MV-4-11 (cell line): ENCODE measurements at places on chromosomes 16 and 17.

- no peak for DNase-seq
These were observed 28.3 kb upstream of the GOSR2 start for GRCh38 chr17:46894476-46895151.

- DNase-seq, result no peak
These were observed 35.8 kb downstream of the CPPED1 start for GRCh38 chr16:12767897-12768296.

- DNase-seq, result peak; percentile 91
These were observed 23.1 kb downstream of the CREBBP start for GRCh38 chr16:3857189-3858043.

- no peak for DNase-seq
These were observed 655 bp upstream of the GPR139 start for GRCh38 chr16:20074099-20074991.

DNA sequence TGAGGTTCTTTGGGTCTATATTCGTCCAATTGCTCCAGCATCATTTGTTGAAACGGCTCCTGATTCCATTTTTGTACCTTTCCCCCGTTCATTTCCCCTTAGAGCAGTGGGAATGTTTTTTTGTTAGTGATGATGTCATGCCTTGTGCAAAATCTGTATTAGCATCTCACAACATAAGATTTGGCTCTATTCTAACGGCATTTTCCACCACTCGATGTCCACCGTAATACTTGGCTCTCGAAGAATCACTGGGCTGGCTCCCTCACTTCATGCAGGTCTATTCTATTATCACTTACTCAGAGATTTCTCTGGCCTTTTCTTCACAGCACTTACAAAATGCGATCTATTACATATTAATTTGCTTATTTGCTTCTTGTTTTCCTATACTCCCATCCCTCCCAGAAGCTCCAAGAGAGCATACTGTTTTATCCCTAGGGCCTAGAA is 571 bp upstream of the NME1 start:
- DNase-seq, result no peak

- DNase-seq, result no peak
These were observed 7.4 kb downstream of the MAP3K3 start for GRCh38 chr17:63629627-63630026.
